CD4-positive, alpha-beta T cell treated with Interleukin-21 for 1 hour (primary cell): ENCODE measurements at places on chromosomes 11 and 22.

DNA sequence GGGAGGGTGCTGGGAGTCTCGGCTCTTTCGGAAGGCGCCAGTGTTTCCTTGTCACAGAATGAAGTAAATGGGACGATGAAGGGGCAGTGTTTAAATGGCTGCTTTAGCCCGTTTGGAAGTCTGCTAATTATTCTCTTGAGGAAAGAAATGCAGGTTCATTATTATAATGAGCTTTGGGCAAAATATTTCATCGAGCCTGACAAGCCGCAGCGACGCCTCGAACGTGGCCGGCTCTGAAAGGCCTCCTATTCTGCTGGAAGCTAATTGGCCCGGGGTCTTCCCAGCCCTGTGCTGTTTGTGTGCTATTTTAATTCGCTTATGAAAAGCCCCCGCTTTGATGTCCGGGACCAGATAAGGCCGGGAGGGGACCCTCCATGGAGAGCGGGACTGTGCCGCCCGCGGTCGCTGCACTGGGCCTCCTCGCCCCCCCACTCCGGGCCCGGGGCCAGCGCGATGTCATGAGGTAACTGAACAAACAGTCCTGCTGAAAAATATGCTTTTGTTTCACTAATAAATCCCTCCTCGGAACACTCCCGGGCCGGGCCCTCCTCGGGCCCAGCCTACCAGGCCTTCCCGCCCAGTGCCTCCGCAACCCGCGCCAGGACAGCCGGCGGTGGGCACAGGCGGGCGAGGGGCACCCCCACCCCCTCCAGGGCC, 78.4 kb downstream of the CDKN1C start:
- DNase-seq, result no peak

DNA sequence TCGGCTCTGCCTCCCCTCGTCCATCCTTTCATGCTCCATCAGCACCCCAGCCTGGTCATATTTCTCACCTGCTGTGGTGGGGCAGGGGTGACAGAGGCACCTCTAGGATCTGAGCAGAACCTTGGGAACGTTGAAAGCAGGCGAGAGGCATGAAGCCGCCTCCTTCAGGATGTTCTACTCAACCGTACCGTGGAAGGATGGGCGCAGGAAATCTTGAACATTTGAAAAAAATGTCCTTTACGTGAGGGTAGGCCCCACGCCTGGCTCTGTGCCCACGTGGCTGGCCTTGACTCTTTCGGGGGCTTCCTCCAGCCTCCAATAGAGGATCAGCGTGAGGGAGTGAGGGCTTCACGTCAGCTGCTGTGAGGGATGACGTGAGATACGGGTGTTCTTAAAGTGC, 90.7 kb downstream of the TBC1D22A start:
- DNase-seq, result no peak

- no peak for DNase-seq
Observed at GRCh38 chr11:27509908-27510307, 3.3 kb upstream of the LIN7C start.

DNA sequence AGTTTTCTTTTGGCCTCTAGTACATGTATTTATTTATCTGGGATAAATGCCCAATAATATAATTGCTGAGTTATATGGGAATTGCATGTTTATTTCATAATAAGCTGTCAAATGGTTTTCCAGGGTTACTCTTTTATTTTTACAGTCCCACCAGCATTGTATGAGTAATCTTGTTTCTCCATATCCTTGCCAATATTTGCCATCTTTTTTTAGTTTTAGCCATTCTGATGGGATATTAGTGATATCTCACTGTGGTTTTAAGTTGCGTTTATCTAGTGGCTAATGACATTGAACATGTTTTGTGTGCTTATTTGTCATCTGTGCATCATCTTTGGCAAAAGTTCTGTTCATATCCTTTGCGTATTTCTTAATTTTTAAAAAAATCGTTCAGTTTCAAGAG, 372.8 kb upstream of the CCDC179 start:
- no peak for DNase-seq

DNA sequence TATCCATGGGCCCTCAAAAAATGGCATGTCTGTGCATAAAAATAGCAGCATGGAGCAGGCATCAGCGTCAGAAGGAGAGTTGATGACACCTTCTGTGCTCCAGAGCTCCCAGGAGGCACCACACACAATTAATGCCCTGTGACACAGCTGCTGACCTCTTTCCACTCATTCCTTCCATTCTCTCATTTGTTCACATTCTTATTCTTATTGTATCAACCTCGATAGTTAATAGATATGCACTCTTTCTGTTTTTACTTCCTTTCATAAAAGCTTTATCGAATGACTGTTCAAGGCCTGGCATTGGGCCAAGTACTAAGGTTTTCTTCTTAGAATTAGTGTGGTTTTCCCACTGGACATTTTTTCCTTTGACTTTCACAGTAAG, 266.0 kb upstream of the MTNR1B start:
- DNase-seq, result no peak

DNA sequence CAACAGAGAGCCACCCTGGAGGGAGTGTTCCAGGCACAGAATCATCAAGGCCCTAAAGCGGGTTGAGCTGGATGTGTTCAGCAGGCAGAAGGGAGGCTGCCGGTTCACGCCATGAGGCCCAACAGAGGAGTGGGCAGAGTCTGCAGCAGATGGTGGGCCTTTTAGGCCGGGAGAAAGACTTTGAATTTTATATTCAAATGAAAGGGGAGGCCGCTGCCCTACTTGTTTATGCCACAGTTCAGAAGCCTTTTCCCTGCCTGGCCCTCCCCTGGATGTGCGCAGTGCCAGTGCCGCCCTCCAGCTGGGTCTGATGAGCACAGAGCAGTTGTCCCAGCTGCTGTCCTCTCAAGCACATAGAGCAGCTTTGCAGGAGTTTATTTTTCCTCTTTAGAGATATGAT, 46.9 kb upstream of the TTC12 start:
- no peak for DNase-seq

DNA sequence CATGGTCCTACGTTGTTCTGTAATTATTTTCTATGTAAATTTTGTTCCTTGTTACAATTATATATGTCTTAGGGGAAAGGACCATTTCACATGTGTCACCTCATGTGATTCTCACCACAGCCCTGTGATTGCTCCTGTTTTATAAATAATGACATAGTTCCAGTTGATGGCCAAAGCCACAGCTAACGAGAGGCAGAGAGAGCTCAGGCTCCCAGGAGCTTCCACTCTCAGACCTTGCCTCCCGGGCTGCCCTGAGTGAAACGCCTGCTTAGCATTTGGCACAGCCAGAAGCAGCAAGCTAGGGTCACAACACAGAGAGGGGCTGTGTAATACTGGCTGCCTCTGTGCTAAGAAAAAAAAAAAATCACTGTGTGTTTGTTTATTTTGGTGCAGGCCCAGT, 5.9 kb downstream of the TMEM121B start:
- DNase-seq, result no peak

DNA sequence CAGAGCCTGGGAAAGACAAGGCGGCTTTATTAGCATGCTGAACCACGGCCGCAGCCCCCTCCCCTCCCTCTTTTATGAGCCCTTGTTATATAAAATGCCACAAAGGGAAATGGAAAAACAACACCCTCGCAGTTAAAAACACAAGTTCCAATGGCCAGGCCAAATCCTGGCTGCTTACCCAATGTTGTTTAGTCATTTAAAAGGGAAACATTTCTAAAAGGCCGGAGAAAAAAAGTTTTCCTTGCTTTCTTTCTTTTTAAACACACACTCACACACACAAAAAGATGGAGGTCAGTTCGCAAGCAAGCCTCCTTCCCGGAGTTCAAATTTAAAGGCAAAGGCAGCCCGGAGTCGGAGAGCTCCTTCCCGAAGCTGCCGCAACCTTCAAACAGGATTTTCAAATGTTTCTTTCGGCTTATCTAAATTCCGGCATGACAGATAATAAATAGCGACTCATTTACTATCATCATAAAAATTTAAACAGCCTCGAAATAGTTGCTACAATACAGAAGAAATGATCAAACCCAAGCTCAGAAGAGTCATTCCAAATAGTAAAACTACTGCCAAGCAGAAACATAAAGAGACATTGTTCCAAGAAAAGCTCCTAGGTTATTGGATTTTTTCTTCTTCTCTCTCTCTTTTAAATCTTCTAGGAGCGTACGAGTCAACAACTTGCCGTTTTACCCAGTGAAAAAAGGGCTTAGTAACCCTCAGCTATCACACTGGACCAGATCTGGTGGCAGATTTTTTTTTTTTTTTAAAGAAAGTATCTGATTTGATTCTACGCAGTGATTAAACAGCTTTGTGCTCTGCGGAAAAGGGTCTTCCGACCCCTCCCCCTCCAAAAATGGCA, 3.5 kb downstream of the PHF21B start:
- no peak for DNase-seq

DNA sequence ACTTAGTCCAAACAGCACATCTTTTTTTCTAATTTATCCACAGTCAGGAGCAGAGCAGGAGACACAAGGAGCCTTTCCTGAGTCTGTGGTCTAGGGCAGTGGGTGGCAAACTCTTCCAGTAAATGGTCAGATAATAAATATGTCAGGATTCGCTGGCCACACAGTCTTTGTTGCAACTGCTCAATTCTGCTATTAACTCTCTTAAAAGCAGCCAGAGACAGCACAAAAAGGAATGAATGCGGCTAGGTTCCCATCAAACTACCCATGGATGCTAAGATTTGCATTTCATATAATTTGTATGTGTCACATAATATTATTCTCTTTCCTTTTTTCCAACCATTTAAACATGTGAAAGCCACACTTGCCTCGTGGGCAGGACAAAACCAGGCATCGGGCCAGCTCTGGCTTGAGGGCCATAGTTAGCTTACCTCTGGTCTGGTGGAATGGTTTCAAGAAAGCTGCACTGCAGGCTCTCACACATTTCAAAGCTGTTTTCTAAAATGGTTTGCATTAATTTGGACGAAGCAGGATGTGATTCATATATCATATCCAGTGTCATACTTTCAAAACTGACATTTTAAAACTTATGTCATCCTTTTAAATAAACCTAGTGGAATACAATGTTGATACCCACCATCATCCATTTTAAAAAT, 64.7 kb upstream of the CD5 start:
- no peak for DNase-seq

DNA sequence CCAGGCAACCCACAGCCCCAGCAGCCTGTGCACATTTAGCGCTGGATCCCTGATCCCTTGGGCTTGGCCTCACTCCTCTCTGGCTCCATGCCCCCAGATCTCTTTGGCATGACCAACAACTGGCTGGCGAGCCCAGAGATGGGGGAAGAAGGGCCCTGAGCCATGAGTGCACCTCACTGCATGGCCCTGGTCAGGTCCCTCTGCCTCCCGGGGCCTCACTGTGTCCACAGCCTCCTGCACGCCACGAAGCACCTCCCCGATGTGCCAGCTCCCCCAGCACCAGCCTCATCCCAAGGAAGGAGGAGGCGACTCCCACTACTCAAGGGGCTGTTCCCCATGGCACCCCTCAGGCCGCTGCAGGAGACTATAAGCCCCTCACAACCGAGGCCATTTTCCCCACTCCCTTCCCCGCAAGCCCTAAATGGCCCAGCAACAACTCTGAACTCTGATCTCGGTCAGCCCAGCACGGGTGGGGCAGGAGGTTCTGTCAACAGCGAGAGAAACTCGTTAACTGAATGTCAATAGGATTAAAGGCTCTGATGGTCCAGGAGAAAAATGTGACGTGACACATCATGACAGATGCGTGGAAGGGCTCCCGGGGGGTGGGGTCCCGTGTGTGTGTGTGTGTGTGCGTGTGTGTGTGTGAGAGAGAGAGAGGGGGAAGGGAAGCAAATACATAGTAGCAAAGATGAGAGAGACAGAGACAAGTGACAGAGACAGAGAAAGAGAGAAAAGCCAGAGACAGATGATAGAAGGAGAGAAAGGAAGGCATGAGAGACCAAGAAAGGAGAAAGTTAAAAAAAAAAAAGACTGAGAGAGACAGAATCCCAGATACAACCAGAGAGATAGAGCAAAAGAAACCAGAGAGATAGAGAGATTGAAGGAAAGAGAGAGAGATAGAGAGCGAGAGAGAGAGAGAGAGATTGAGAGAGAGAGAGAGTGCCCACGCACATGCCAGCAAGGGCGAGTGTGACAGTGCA, 28.4 kb upstream of the SYT7 start:
- no peak for DNase-seq

DNA sequence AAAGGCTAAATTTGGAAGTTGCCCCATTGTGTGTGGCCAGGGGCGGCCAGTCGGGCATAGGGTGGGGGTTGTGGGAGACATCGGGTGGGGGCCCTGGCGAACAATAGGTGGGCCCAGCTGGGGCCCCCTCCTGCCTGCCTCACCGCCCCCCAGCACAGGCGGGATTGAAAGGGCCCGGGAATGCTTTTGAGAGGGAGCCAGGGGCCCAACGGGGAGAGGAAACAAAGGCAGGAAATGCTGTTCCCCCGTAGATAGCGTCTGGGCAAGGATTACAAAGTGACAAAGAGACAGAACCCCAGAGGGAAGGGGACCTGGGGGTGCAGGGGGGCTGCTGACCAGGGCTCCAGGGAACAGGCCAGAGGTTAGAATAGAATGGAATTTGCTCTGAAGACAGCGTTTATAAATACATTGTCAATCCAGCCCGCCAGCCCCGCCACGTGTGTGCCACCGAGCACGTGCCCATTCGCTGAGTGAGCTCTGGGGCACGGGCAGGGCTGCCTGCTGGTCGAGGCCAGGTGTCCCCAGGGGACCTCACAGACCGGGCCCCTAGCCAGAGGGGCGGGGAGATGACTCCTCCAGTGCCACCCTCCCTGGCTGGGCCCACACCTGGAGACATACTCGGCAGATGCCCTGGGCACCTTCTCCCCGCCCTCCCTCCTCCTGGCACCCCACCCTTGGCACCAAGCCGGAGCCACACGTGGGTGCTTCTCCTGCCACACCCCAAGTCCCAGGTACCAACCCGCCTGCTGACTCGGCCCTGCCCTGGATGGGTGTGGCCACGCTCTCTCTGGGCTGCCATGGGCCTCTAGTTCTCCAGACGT, 9.7 kb downstream of the PDGFB start:
- no peak for DNase-seq

- no peak for DNase-seq
Observed at GRCh38 chr11:2714463-2714800, 14.6 kb upstream of the KCNQ1OT1 start.

GRCh38 chr11:110852921-110853490, 140.8 kb upstream of the ARHGAP20 start:
- DNase-seq, result no peak

- DNase-seq, result no peak
Observed at GRCh38 chr22:28462041-28462440, 217.6 kb downstream of the TTC28 start.

DNA sequence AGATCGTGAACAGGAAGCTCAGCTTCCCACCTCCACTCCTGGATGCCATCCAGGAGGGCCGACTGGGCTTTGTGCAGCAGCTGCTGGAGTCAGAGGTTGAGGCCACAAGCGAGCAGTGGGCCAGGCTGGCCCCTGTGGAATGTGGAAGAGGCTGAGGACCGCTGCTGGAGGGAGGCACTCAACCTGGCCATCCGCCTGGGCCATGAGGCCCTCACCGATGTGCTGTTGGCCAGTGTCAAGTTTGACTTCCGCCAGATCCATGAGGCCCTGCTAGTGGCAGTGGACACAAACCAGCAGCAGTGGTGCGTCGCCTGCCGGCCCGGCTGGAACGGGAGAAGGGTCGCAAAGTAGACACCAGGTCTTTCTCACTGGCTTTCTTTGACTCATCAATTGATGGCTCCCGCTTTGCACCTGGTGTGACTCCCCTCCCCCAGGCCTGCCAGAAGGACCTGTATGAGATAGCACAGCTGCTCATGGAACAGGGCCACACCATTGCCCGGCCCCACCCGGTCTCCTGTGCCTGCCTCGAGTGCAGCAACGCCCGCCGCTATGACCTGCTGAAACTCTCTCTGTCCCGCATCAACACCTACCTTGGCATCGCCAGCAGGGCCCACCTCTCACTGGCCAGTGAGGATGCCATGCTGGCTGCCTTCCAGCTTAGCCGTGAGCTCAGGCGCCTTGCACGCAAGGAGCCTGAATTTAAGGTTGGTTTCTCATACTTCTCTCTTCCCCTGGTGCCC, 24.9 kb downstream of the ART5 start:
- DNase-seq, result no peak
